Spinal cord (tissue), 10 donors: ENCODE measurements at places on chromosomes 5 and 9.

DNA sequence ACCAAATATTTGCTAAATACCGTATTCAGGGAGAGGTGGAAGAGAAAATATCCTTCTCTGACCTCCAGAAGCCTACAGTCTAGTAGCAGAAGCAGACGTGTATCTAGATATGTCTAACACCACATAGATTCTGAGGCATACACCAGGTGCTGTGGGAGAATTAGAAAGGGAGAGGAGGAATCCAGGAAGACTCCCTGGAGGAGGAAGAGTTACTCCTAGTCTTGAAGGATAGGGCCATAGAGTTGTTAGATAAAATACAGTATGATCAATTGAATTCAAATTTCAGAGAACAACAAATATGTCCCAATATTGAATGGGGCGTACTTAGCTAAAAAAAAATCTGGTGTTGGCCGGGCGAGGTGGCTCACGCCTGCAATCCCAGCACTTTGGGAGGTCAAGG lies 58.7 kb downstream of the TMOD1 start:
- DNase-seq: no peak

DNA sequence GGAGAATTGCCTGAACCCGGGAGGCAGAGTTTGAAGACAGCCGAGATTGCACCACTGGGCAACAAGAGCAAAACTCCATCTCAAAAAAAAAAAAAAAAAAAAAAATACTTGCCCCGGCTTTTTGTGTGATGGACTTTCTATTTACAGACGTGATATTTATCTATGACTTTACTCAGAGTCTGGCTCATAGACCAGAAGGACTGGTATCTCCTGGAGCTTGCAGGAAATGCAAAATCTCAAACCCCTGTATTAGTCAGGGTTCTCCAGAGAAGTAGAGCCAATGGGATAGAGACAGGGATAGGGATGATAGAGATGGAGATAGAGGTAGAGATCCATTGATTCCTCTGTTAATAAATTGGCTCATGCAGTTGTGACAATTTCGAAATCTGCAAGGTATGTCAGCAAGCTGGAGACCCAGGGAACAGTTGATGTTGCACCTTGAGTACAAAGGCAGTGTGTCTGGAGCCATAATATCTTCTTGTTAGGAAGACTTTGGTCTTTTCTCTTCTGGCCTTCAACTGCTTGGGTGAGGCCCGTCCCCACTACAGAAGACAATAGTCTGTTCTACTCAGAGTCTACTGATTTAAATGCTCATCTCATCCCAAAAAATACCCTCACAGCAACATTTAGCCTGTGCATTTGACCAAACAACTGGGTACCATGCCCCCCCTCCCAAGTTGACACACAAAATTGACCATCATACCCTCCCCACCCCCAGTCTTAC lies 195.4 kb upstream of the MSX2 start:
- no peak for DNase-seq

GRCh38 chr5:122730037-122730436 lies 44.8 kb upstream of the SNX2 start:
- DNase-seq: no peak

DNA sequence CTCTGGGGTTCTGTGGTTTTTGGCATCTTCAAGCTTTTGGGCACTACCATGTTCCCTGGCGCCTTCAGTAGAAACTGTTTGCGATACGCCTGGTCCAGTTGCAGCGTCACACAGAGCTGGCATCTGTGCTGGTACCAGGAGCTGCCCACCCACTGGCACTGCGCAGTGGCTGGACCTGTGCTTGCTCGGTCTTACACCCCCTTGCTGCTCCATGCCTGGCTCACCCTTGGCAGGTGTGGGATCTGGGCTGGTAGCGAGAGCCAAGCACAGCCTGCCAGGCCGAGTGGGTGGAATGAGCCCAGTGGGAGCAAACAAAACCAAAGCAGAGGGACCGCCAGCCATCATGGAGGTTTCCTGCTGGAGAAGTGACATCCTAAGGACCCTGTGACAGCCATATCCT lies 170.2 kb upstream of the IRX2 start:
- no peak for DNase-seq

DNA sequence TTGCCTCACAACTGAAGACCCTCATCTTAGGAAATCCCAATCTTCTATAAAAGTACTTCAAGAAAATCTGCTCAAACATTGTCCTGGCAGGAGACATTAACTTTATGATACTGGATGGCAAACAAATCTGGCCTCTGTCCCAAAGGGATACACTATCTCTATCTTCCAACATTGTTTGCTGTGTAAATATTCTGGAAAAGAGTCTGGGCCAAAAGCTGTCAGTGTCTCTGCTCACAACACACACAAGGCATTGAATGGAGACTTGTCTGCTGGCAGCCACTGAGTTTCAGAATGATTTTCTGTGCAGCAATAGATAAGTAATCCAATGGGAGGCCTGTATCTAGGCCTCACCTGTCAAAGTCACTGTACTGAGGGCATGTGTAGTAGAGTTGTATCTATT lies 471.1 kb downstream of the DMAC1 start:
- DNase-seq: no peak

DNA sequence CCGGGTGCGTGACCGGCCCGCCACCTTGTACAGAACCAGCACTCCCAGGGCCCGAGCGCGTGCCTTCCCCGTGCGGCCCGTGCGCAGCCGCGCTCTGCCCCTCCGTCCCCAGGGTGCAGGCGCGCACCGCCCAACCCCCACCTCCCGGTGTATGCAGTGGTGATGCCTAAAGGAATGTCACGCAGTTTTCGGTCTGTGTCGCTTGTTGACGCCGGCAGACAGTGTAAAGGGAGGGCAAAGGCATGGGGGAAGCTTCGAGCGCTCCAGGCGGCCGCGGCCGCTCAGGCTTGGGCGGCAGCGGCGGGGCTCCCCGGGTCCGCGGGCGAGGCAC lies 1.3 kb downstream of the LRRC26 start:
- DNase-seq: no peak

- DNase-seq: no peak
Measured at GRCh38 chr5:173055722-173055982, 500 bp upstream of the CREBRF start.
